ENCODE measurements at places on chromosomes 4 and X. TPM values are rescaled to one million over a fixed set of nuclear protein-coding genes. Genes with fewer than 3 reads are reported as not detected.

DNA sequence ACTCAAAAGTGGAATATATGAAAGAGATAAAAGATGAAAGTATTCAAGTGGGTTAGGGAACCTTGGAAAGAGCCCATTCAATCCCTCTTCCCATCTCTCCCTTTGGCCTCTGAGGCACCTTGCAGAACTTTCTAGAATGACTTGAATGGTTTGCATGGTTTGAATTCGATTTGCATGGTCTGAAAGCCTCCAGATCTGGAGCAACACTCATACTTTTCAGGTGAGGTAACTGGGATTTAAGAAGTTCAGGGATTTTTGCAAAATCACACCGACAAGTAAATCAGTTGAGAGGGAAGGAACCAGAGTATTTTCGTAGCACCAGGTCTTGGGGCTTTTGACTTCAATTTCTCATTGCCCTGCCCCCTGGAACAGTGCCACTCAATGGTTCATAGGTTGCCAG lies 476.0 kb upstream of the FTHL17 start:
- H3K4me1 ChIP-seq, result no peaks in the 10 kb centered on the region
- H3K27me3 ChIP-seq, result no peaks in the 10 kb centered on the region
- no peak for DNase-seq
- H3K27ac ChIP-seq, result no peak overlapping the region
- H3K36me3 ChIP-seq, result no peaks in the 10 kb centered on the region

DNA sequence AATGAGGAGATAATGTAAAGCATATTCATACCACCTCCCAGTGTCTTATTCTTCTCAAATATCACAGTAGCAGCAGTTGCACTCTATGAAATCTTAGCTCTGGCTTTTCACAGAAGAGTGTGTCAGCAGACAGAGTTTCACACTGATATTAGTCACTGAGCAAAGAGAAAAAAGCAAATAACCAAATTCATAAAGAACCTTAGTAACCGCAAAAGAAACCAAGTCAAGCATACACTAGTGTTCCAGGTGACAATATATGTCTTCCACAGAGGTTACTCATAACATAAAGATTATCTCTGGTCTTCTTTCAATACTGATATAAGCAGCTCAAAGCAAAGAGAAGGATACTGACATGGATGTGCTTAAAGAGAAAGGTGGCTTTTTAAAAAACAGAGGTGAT lies 181.7 kb upstream of the EDNRA start:
- H3K27ac ChIP-seq, result no peak overlapping the region
- no peaks in the 10 kb centered on the region for H3K4me1 ChIP-seq
- DNase-seq, result no peak

KIT gene
- total RNA-seq, result 21.5 TPM

DNA sequence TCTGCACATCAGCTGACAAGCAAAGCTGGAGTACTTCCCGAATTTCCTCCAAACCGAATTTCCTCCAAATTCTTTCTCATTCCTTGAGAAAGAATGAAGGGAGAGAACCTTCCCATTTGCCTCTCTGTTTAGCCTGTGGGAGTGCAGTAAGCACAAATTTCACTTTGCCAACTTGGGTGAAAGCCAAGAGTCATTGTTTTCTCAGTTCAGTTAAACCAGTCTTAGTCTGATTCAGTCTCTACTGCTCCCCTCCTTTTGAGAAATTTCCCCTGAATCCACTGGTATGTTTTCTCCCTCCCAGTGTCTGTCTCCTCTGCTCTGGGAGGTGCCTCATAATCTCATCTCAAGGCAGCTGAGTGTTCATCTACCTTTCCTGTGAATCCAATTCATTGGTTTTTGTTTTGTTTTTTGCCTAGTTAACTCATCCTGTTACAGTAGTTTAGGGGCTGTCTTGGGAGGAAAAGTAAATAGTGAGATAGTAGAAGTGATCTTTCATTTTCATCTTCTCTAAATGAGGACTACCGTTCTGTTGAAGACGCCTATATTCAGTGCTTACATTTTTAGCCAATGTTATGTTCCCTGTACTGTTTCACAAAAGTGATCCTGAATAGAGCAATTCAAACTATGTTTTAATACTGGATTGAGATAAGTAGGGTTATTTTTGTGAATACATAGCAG lies 49.0 kb downstream of the SYTL5 start:
- no peak overlapping the region for H3K27ac ChIP-seq
- H3K36me3 ChIP-seq, result no peaks in the 10 kb centered on the region
- H3K4me1 ChIP-seq, result no peaks in the 10 kb centered on the region
- H3K27me3 ChIP-seq, result no peaks in the 10 kb centered on the region
- no peak for DNase-seq
- no peak overlapping the region for H3K4me3 ChIP-seq

HAND2 gene
- total RNA-seq, result 9.1 TPM

GRCh38 chr4:118849867-118850487 lies 14.1 kb upstream of the SEC24D start:
- H3K36me3 ChIP-seq, result no peaks in the 10 kb centered on the region
- H3K4me3 ChIP-seq, result peak overlapping the region; percentile 28
- H3K27ac ChIP-seq, result no peak overlapping the region

- H3K36me3 ChIP-seq, result no peaks in the 10 kb centered on the region
- peak overlapping the region; percentile 92 for H3K27ac ChIP-seq
- H3K4me1 ChIP-seq, result peaks cover 34% of the 10 kb centered on the region
These were observed 1.5 kb downstream of the USP38 start for GRCh38 chr4:143186212-143186611.

DNA sequence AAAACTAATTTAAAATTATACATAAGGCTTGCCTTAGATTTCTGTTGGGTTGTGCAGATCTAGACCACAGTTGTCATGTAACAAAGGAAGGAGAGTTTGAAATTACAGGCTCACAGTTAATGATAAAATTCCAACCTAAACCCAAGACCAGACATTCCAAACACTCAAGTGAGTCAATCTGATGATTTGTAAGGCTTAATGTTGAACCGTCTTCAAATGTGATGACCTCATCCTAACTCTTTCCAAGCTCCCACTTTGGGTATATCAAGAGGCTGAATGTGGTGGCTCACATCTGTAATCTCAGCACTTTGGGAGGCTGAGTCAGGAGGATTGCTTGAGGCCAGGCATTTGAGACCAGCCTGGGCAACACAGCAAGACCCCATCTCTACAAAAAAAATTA lies 149.2 kb downstream of the TBL1X start:
- H3K4me3 ChIP-seq, result no peak overlapping the region
- H3K36me3 ChIP-seq, result no peaks in the 10 kb centered on the region
- no peaks in the 10 kb centered on the region for H3K27me3 ChIP-seq
- H3K4me1 ChIP-seq, result no peaks in the 10 kb centered on the region

GRCh38 chr4:42235304-42236021 lies 83.0 kb upstream of the BEND4 start:
- no peaks in the 10 kb centered on the region for H3K27me3 ChIP-seq
- no peak overlapping the region for H3K4me3 ChIP-seq
- no peak overlapping the region for H3K27ac ChIP-seq
- H3K36me3 ChIP-seq, result no peaks in the 10 kb centered on the region
- H3K4me1 ChIP-seq, result no peaks in the 10 kb centered on the region

NEIL3 gene
- 0.88 TPM for total RNA-seq

DNA sequence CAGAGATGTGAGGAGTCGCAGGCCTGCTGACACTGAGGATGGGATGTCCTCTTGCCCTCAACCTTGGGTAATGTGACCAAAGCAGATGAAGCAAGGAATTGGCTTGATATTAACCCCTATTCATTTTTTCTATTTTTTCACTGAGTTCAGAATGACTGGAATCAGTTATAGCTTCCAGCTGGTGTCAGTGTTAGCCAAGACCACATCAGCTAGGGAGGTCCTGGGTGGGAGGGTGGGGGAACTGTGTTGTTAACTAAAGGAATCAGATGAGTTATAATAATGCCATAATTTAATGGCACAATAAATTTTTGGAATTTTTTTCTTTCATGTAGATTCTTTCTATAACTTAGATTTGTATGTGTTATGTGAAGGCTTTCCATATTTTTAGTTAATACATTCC lies 91.9 kb downstream of the EGF start:
- no peaks in the 10 kb centered on the region for H3K4me1 ChIP-seq
- no peaks in the 10 kb centered on the region for H3K27me3 ChIP-seq
- DNase-seq, result no peak
- H3K4me3 ChIP-seq, result no peak overlapping the region
- H3K27ac ChIP-seq, result no peak overlapping the region

DNA sequence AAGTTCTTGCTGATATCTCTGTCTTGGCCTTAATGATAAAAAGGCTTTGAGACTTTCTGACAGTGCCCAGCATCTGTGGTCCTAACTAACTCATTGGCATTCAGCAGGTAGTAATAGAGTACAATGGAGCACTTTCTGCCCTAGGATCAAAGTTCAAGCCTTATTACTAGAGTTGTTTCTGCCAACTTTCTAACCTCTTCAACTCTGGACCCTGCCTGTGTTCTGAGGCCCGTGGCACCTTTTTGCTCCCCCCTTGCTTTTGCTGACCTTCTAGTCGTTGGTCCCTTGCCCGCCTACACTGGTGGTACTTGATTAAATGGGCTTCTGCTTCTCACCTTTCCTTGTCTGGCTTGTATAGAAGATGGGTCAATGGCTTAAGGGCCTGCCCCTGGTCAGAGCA lies 126.3 kb downstream of the PPARGC1A start:
- no peak overlapping the region for H3K4me3 ChIP-seq
- H3K27ac ChIP-seq, result peak overlapping the region; percentile 60
- no peaks in the 10 kb centered on the region for H3K4me1 ChIP-seq
- no peaks in the 10 kb centered on the region for H3K27me3 ChIP-seq
- H3K36me3 ChIP-seq, result no peaks in the 10 kb centered on the region

LEF1 gene
- 0.53 TPM for total RNA-seq

VCX gene
- total RNA-seq, result not detected

GRCh38 chrX:36510736-36511135 lies 497.4 kb upstream of the FAM47C start:
- DNase-seq, result no peak
- no peaks in the 10 kb centered on the region for H3K4me1 ChIP-seq
- no peak overlapping the region for H3K4me3 ChIP-seq

Measured in Peyer's patch (tissue), 4 donors.